ENCODE measurements at places on chromosomes 3 and 15. TPM values are rescaled to one million over a fixed set of nuclear protein-coding genes. Genes with fewer than 3 reads are reported as not detected.

The CD200 gene
- total RNA-seq: 4.0 TPM

The KIF15 gene
- total RNA-seq: 11.0 TPM

The GPR171 gene
- total RNA-seq: not detected

The TMEM212 gene
- total RNA-seq: not detected

The OXSR1 gene
- 37.1 TPM for total RNA-seq

The DAPK2 gene
- 2.4 TPM for total RNA-seq

The GOLGB1 gene
- 69.0 TPM for total RNA-seq

The GHSR gene
- not detected for total RNA-seq

The CHST13 gene
- total RNA-seq: not detected

The UQCRC1 gene
- total RNA-seq: 235 TPM

The AHSG gene
- total RNA-seq: not detected

The CFAP91 gene
- total RNA-seq: 0.68 TPM

The P2RY12 gene
- total RNA-seq: 0.13 TPM

The P2RY14 gene
- not detected for total RNA-seq

The COMMD2 gene
- total RNA-seq: 24.6 TPM

The LTF gene
- total RNA-seq: not detected

The KCNAB1 gene
- total RNA-seq: 1.9 TPM

The CP gene
- total RNA-seq: 63.3 TPM

The ECE2 gene
- not detected for total RNA-seq

The TM4SF1 gene
- 2,041 TPM for total RNA-seq

The CNTN4 gene
- total RNA-seq: not detected

The CA12 gene
- 93.6 TPM for total RNA-seq
